Substantia nigra (tissue), 51 donors: ENCODE measurements at places on chromosomes 6 and 20.

DNA sequence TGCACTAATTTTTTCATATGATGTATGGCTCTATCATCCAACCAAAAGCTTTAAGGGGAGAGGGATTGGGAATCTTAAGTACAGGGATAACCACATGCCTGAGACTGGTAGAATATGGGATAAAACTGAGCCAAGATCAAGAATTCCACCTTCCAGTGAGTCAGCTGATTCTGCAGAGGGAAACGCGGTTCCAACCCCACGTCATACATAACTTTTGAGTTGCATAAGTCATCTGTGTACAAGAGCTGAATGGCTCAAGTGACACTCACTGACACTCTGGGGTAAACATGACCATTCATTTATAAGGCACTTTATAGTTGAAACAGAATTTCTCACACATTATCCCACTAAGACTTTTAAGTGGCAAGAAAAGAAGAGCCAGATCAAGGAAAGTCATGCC is 16.4 kb downstream of the TRIM27 start:
- no peak for DNase-seq

DNA sequence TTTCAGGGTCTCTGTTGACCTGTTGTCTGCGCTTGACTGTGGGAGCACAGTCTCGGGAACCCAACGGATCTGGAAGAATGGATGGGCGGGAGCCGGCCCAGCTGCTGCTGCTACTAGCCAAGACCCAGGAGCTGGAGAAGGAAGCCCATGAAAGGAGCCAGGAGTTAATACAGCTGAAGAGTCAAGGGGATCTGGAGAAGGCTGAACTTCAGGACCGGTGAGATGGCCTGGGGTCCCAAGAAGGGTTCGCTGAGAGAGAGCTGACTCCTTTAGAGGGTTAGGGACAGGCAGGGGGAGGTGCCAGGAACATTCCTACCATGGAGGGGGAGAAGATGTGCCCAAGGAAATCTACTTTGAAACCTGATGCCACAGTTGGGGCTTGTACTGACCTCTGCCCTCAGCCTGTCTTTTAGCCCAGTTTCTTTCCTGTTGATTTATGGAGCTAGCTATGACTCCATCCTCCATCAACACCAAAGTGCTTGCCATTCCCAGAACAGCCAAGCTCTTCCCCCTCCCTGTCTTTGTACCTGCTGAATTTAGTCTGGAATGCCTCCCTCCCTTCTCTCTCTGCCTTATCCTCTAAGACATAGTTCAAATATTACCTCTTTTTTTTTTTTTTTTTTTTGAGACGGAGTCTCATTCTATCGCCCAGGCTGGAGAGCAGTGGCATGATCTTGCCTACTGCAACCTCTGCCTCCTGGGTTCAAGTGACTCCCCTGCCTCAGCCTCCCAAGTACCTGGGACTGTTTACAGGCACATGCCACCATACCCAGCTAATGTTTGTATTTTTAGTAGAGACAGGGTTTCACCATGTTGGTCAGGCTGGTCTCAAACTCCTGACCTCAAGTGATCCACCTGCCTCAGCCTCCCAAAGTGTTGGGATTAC is 12.2 kb downstream of the CEP250 start:
- DNase-seq = no peak

GRCh38 chr6:215335-216034 is 76.8 kb upstream of the DUSP22 start:
- no peak for DNase-seq

DNA sequence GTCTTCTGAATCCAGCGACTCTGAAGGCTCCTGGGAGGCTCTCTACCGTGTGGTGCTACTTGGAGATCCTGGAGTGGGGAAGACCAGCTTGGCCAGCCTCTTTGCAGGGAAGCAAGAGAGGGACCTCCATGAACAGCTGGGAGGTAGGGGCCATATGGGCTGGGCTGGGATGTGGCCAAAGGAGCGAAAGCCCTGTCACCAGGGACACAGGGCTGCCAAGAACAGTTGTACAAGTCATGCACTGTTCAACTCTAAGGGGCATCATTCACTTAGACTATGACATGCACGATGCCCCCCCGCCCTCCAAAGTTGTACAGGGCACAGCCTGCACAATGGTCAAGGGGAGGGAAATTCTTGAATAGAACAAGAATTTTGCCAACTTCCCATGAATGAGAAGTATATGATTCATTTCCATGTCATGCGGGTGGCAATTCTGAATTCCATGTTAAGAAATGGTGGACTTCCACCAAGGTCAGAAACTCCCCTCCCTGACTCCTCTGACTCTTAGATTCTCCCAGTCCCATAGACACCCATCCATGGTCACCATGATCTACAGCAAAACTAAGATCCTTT is 1.6 kb downstream of the REM1 start:
- no peak for DNase-seq

- no peak for DNase-seq
Observed at GRCh38 chr6:121857551-121857950, 422.1 kb downstream of the GJA1 start.

- no peak for DNase-seq
Observed at GRCh38 chr20:24743641-24744040, 205.4 kb upstream of the CST7 start.

DNA sequence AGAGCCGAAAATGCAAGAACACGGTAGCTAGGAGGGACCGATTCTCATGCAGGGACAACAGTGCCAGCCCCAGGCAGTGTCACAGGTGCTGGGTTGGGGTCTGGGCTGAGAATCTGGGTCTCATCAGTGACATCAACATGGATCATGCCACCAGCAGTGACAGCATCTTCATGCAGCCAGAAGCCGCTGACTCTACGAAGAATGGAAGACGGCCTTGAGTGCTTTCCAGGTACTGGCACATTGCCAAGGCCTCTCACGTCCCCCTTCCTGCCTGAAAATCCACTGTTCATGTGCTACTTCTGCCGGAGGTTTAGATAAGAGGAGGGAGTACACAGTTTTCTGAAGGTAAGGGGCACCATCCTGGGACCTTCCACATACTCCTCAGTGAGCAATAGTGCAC is 141.1 kb upstream of the FOXQ1 start:
- no peak for DNase-seq

DNA sequence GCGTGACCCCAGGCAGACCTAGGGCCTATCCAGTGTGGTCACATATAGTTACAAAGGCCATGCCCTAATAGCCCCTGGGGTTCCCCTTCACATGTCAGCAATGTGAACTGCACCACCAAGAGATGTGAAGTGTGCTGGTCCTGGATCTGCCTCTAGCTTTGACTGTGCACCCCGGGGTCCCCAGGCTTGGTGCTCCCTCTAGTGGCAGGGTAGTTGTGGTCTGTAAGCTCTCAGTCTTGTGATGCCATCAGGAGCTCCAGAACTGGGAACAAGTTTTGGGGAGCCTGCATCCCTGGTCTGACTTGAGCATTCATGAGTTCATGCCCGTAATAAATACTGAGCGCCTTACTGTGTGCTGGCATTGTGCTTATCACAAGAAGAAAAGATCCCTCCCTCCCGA is 143.4 kb downstream of the DHX35 start:
- no peak for DNase-seq

GRCh38 chr6:164749221-164750064 is 560.0 kb downstream of the C6orf118 start:
- DNase-seq = no peak

DNA sequence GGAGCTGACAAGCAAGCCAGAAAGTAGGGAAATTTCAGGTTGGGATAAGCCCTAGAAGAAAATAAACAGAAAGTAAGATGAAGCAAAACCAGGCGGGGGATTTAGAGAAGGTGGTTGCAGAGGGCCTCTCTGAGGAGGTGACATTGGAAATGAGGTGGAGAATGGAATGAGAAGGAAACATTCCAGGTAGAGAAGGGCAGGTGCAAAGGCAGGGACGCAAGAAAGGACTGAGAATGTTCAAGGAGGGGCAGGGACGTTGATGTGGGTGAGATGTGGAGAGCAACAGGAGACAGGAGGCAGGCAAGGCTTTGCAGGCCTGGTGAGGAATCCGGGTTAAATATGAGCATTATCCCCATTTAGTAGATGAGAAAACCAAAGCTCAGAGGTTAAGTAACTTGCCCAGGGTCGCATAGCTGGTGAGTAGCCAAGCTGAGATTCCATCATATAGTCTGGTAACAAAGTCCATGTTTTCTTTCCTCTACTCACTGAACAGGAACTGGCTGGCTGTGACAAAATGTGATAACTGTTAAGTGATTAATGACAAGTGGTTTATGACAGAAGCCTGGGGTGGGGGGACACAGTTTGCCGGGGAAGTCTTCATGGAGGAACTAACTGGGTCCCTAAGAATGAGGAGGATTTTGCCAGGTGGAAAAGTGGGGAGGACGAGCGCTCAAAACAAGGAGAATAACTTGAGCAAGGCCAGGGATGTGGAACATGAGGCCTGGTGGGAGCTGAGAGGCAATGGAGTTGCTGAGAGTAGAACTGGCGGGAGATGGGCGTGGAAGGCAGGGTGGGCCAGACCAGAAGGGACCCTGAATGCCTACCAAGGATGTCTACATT is 32.6 kb downstream of the MRPL14 start:
- DNase-seq = no peak

DNA sequence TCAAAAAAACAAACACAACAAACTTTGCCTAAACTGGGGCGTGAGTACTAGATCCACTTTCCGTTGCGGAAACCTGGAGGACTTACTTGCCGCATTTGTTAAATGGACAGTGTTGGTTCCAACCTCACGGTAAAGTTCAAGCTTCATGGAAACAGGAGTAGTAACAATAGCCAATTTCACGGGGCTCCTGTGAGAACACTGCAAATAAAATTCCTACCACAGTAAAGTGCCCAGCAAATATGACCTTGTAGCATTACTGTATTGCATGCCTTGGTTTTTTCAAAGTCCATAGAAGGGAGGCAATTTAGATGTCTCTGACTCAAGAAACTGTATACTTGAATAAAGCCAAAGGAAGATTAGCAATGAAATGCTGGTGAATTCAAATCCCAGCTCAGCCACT is 3.6 kb upstream of the CYP24A1 start:
- no peak for DNase-seq

DNA sequence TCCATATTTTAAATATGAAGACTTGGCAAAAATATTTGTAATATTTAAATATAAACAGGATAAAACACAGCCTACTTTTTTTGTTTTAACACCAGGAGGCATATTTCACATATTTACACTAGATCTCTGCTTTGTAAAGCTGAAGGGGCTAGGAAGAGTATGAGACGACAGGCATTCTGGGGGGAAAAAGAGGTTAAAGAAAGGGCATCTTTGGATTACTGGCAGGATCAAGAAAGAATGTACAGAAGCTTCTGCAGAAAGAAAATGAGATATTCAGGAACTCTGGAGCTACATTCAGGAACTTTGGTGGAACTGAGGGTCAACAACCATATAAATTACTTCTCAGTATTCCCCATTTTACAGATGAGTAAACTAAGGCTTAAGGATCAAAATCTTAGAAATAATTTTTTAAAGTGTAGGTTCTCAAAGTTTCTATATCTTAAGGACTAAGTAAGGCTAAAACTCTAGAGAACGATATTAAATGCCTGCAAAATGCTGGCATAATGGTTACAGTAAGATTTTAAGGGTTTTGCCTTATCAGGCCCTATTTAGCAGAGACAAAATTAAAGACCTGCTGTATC is 156.5 kb downstream of the CDK19 start:
- no peak for DNase-seq

DNA sequence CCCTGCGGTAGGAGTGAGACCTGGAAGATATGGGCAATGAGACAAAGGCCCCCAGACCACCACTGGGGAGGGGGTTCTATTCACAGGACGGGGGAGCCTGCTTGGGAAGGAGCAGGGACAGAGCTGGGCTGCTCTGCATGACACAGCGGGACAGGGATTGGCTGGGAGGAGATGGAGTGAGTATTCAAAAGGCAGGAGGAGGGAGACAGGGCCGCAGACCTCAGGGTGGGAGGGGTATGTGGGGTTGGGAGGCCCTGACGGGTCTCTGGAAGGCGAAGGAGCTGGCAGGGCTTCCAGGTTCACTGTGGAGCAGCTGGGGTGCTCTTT is 60.8 kb upstream of the RPS6KA2 start:
- DNase-seq = no peak

- no peak for DNase-seq
Observed at GRCh38 chr6:90090866-90091265, 196.6 kb downstream of the GJA10 start.

DNA sequence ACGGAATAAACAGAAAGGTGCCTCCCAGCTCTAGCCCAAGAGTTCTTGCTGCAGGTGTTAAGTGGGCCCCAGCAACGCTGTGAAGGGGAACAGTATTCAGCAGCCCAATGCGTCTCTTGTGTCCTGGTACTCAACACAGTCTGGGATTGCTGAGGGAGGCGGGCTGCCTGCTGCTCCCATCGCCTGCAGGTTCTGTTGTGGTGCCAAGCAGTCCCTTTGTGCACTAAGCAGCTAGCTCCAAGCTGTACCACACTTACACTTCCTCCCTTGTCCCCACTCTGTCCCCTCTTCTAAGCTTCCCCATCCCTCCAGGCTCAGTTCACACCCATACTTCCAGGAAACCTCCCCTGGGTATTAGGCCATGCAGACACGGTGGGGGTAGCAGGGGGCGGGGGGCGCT is 92.7 kb downstream of the AGPAT4 start:
- peak; percentile 25 for DNase-seq

DNA sequence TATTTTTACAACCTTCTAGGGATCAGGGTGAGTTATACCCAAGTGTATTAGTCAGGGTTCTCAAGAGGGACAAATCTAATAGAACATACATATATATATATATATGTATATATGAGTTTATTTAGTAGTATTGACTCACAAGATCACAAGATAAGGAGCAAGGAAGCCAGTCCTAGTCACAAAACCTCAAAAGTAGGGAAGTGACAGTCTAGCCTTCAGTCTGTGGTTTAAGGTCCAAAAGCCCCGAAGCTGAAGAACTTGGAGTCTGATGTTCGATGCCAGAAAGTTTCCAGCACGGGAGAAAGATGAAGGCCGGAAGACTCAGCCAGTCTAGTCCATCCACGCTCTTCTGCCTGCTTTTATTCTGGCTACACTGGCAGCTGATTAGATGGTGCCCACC is 632.7 kb upstream of the AGPAT4 start:
- DNase-seq = no peak

- no peak for DNase-seq
Observed at GRCh38 chr6:151285122-151285521, 45.4 kb downstream of the AKAP12 start.

- no peak for DNase-seq
Observed at GRCh38 chr6:138533667-138534066, 34.4 kb upstream of the NHSL1 start.

- DNase-seq = no peak
Observed at GRCh38 chr20:47921408-47921807, 136.1 kb upstream of the SULF2 start.

GRCh38 chr20:36199345-36200257 is 36.7 kb upstream of the AAR2 start:
- DNase-seq = peak; percentile 16

- DNase-seq = no peak
Observed at GRCh38 chr6:90569223-90569622, 17.6 kb downstream of the MAP3K7 start.

- no peak for DNase-seq
Observed at GRCh38 chr6:11645016-11645415, 107.5 kb downstream of the TMEM170B start.

DNA sequence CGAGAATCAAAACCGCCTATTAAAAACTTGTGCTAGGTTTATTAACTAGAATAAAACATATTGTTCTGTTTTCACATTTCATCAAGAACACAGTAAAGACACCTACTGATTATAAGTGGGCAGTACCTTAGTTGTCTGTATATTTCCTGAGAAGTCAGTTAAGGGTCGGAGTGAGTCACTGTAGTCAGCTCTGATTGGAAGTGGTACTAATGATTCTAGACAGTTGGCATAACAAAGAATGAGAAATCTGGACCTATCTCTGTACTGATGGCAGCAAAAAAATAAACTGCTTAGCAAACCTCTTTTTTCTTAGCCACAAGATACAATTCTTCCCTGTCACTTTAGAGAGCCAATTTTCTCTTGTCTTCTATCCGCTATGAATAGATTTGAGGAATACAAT is 387.3 kb upstream of the ADGRB3 start:
- no peak for DNase-seq

GRCh38 chr6:156589281-156589680 is 187.9 kb upstream of the ARID1B start:
- DNase-seq = no peak
